ENCODE measurements at places on chromosomes 7 and 10. TPM values are rescaled to one million over a fixed set of nuclear protein-coding genes. Genes with fewer than 3 reads are reported as not detected.

DNA sequence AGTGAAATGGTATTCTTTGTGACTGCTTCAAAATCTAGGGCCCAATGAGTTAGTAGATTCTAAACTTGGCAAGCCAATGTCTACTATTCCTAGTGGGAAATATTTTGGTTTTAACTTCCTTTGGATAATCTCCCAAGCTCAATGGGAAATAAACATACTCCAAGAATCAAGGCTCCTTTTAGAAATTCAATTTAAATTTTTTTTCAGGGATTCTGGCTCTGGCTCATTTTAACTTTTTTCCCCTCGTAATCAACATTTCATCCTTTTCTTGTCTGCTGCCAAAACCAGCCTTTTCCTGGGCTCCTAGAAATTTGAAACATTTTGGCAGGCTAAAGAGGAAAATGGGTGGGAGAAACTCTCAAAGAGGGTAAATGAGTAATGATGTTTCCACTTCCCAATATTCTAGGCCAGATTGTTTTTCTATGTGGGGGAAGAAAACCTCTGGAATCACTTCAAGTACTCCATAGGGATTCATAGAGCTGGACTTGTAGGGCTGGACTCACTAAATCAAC lies 85.6 kb upstream of the AGR3 start:
- no peak for DNase-seq
- H3K4me3 ChIP-seq, result no peak overlapping the region
- no peaks in the 10 kb centered on the region for H3K27me3 ChIP-seq
- no peaks in the 10 kb centered on the region for H3K4me1 ChIP-seq

GRCh38 chr10:104922810-104923209 lies 281.7 kb downstream of the SORCS3 start:
- H3K4me3 ChIP-seq, result no peak overlapping the region
- H3K4me1 ChIP-seq, result no peaks in the 10 kb centered on the region
- H3K27ac ChIP-seq, result no peak overlapping the region
- no peaks in the 10 kb centered on the region for H3K36me3 ChIP-seq
- no peaks in the 10 kb centered on the region for H3K27me3 ChIP-seq

- no peak overlapping the region for H3K27ac ChIP-seq
- no peak for DNase-seq
- peaks cover 95% of the 10 kb centered on the region for H3K27me3 ChIP-seq
- H3K4me3 ChIP-seq, result peak overlapping the region; percentile 13
These were observed 1.0 kb upstream of the VENTX start for GRCh38 chr10:133236401-133237240.

GRCh38 chr7:31487071-31487470 lies 26.8 kb upstream of the ITPRID1 start:
- H3K27ac ChIP-seq, result no peak overlapping the region
- H3K4me1 ChIP-seq, result no peaks in the 10 kb centered on the region

GRCh38 chr7:159119026-159119741 lies 25.5 kb downstream of the VIPR2 start:
- no peak overlapping the region for H3K27ac ChIP-seq
- peak; percentile 39 for DNase-seq
- no peaks in the 10 kb centered on the region for H3K27me3 ChIP-seq

- no peaks in the 10 kb centered on the region for H3K36me3 ChIP-seq
- no peak overlapping the region for H3K27ac ChIP-seq
- no peaks in the 10 kb centered on the region for H3K4me1 ChIP-seq
- H3K4me3 ChIP-seq, result no peak overlapping the region
- H3K27me3 ChIP-seq, result no peaks in the 10 kb centered on the region
These were observed 41.4 kb upstream of the BET1 start for GRCh38 chr7:94045581-94045980.

- no peaks in the 10 kb centered on the region for H3K4me1 ChIP-seq
- no peak overlapping the region for H3K4me3 ChIP-seq
- no peaks in the 10 kb centered on the region for H3K36me3 ChIP-seq
These were observed 11.4 kb upstream of the KPNA7 start for GRCh38 chr7:99219185-99219767.

The SHH gene
- not detected for total RNA-seq

- no peak for DNase-seq
- no peaks in the 10 kb centered on the region for H3K4me1 ChIP-seq
- H3K27me3 ChIP-seq, result no peaks in the 10 kb centered on the region
- H3K27ac ChIP-seq, result no peak overlapping the region
- no peak overlapping the region for H3K4me3 ChIP-seq
- no peaks in the 10 kb centered on the region for H3K36me3 ChIP-seq
These were observed 5.6 kb downstream of the POR start for GRCh38 chr7:75920431-75921161.

DNA sequence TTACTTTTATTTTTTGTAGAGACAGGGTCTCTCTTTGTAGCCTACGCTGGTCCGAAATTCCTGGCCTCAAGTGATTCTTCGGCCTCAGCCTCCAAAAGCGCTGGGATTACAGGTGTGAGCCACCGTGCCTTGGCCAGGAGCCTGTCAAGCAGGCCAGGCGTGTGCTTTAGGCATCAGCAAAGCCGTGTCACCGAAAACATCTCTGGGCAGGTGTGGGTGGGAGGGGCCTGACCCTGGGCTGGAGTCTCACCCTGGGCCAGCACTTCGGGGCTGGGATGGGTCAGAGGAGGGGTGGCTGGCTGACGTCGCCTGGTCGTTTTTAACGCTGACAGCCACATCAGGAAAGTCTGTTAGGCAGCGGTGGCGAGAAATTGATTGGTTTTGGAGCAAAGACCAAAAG lies 80.9 kb downstream of the UNCX start:
- DNase-seq, result no peak
- H3K27ac ChIP-seq, result no peak overlapping the region
- no peaks in the 10 kb centered on the region for H3K36me3 ChIP-seq
- peaks cover 11% of the 10 kb centered on the region for H3K27me3 ChIP-seq
- H3K4me1 ChIP-seq, result no peaks in the 10 kb centered on the region

DNA sequence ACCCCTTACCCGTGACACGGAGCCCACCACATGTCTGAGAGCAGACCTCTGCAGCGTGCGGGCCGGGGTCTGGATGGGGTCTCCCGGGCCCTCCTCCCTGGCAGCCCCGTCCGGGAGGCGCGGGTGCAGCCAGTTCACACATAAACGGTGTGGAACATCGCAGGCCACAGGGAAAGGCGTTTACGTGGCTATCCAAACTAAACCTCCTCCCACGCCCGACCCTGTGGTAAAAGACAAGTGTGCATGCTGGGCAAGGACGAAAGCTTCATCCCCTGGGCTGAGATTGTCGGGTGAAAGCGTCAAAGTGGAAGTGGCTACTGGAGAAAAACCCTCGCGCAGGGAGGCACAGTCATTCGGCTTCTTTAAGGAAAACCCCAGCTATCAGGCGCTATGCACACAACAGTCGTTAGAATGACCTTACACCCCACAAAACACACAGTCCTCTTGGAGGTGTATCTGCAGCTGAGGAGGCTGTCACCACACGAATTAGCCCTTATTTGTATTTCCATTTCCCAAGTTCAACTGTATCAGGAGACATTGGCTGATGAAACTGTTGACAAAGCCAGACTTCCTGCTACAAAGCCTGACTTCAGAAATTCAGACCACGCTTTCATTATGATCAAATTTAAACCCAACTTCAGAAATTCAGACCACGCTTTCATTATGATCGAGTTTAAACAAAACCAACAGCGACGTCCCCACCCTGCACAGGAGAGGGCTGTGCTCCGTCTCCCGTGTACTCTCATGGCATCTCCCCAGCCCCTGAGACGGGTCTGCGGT lies 15.3 kb downstream of the GPER1 start:
- H3K4me3 ChIP-seq, result no peak overlapping the region
- H3K36me3 ChIP-seq, result no peaks in the 10 kb centered on the region
- H3K4me1 ChIP-seq, result no peaks in the 10 kb centered on the region
- H3K27me3 ChIP-seq, result no peaks in the 10 kb centered on the region
- no peak overlapping the region for H3K27ac ChIP-seq

- no peaks in the 10 kb centered on the region for H3K36me3 ChIP-seq
- H3K27ac ChIP-seq, result no peak overlapping the region
- DNase-seq, result no peak
- no peaks in the 10 kb centered on the region for H3K4me1 ChIP-seq
- no peak overlapping the region for H3K4me3 ChIP-seq
These were observed 120.9 kb upstream of the DIP2C start for GRCh38 chr10:810351-810846.

The UPK3B gene
- 77.9 TPM for total RNA-seq

GRCh38 chr10:17229967-17230682 lies 2.1 kb downstream of the VIM start:
- peak overlapping the region; percentile 93 for H3K27ac ChIP-seq
- peaks cover 11% of the 10 kb centered on the region for H3K4me1 ChIP-seq
- H3K27me3 ChIP-seq, result no peaks in the 10 kb centered on the region

The FLNC gene
- total RNA-seq, result 6.0 TPM

The NPFFR1 gene
- total RNA-seq, result not detected

DNA sequence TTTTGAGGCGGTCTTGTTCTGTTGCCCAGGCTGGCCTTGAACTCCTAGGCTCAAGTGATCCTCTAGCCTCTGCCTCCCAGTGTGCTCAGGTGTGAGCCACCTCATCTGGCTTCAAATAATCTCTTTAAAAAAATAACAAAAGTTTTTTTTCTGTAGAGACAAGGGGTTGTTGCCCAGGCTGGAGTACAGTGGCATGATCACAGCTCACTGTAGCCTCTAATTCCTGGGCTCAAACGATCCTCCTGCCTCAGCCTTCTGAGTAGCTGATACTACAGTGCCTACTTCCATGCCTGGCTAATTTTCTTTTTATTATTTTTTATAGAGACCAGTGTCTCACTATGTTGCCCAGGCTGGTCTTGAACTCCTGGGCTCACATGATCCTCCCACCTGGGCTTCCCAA lies 11.7 kb downstream of the FOXK1 start:
- H3K36me3 ChIP-seq, result no peaks in the 10 kb centered on the region
- no peaks in the 10 kb centered on the region for H3K27me3 ChIP-seq
- no peak overlapping the region for H3K27ac ChIP-seq
- no peak overlapping the region for H3K4me3 ChIP-seq
- H3K4me1 ChIP-seq, result no peaks in the 10 kb centered on the region
- no peak for DNase-seq

DNA sequence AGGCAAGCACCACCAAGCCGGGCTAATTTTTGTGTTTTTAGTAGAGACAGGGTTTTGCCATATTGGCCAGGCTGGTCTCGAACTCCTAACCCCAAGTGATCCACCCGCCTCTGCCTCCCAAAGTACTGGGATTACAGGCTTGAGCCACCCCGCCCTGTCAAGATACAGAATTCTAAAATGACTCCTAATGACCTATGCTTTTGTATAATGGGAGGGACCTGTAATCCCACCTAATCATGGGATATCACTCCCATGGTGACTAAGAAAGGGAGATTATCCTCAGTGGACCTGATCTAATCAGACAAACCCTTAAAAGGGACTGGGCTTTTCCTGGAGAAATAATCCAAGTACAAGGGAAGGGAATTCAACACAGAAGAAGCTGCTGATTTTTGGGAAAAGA lies 28.8 kb downstream of the SAMD8 start:
- H3K4me3 ChIP-seq, result no peak overlapping the region
- DNase-seq, result no peak
- H3K4me1 ChIP-seq, result no peaks in the 10 kb centered on the region
- H3K27me3 ChIP-seq, result no peaks in the 10 kb centered on the region

- H3K27me3 ChIP-seq, result no peaks in the 10 kb centered on the region
- no peak for DNase-seq
- no peaks in the 10 kb centered on the region for H3K36me3 ChIP-seq
These were observed 138.1 kb downstream of the LRMDA start for GRCh38 chr10:75569506-75569905.

DNA sequence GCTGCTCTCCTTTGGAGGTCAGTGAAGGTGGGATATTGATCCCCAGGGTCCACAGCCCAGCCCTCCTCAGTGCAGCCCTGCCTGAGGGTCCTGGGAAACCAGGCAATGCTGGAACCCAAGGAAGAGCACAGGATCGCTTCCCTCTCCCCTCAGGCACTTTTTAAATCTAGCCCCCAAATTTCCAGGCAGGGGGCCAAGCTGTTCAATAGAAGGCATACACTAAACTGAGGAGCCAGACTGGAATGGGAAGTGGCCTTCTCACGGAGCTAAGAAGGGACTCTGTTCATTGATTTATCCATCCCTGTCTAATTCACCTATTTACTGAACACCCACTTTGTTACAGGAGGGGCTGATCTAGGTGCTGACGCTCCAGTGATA lies 60.3 kb downstream of the GLI3 start:
- no peaks in the 10 kb centered on the region for H3K36me3 ChIP-seq
- no peak for DNase-seq
- no peak overlapping the region for H3K4me3 ChIP-seq
- H3K27me3 ChIP-seq, result no peaks in the 10 kb centered on the region
- H3K4me1 ChIP-seq, result peaks cover 2% of the 10 kb centered on the region

The CHAT gene
- not detected for total RNA-seq

DNA sequence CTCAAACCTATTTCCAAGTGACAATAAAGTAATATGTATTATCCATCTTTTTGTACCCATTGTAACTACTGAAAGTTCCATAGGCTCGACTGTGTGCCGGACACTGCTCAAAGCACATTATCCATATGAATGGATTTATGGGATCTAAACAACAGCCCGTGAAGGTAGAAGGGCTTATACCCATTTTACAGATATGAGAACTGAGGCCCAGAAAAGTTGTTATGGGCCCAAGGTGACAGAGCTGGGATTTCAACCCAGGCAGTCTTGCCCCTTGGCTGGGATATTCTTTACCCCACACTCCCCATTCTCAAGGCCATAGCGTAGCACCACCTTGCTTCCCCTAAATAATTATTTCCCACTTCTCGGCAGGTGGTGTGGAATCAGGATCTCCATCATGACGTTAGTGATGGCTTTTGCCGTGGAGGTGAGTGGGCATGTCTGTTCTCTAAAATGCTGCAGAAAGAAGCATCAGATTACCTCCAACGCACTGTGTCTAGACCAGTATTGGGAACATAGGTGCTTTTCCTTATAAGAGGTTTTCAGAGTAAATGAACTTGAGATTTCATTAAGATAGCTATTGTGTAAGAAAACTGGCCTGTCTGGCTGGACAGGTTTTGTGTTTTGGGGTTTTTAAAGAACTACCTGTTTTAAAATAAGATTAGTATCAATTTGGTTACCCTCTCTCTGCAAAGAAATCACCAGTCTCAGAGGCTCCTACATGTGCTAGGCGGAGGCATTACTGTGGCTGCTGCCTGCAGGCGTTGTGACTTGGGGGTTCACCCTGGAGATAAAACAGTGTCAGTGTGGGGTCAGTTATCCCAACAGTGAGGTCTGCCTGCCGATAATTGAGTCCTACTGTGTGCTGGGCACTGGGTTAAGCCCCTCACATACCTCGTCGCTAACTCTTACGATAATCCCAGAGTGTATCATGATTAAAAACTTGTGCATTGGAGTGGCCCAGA lies 85.1 kb upstream of the SDK1 start:
- H3K4me3 ChIP-seq, result no peak overlapping the region
- H3K27ac ChIP-seq, result no peak overlapping the region
- no peak for DNase-seq
- H3K4me1 ChIP-seq, result no peaks in the 10 kb centered on the region
